ENCODE measurements at places on chromosomes 12 and 14.

- DNase-seq: no peak
These were observed 171.0 kb downstream of the RAD51B start for GRCh38 chr14:67990576-67990975.

DNA sequence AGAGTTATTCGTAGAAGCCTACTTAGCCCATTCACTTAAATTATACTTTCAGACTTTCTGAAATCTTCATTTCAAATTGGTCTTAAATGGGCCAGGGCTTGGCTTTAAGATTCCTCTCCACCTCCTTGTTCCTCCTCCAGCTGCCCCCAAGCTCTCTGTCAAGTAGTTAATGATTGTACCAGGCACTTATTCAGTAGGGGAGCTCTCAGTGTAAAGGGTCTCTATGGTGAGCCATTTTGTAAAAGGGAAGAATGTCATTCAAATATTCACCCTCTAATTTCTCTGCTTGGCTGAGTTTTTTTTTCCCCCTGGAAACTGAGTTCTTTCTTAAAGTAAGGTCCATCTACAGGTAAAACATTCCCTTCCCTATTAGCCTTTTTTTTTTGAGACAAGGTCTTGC is 96.6 kb downstream of the SUDS3 start:
- no peak for DNase-seq

GRCh38 chr12:21296751-21297406 is 37.8 kb downstream of the SLCO1A2 start:
- DNase-seq: no peak

- DNase-seq: no peak
These were observed 227.7 kb upstream of the CRY1 start for GRCh38 chr12:107320929-107321631.

DNA sequence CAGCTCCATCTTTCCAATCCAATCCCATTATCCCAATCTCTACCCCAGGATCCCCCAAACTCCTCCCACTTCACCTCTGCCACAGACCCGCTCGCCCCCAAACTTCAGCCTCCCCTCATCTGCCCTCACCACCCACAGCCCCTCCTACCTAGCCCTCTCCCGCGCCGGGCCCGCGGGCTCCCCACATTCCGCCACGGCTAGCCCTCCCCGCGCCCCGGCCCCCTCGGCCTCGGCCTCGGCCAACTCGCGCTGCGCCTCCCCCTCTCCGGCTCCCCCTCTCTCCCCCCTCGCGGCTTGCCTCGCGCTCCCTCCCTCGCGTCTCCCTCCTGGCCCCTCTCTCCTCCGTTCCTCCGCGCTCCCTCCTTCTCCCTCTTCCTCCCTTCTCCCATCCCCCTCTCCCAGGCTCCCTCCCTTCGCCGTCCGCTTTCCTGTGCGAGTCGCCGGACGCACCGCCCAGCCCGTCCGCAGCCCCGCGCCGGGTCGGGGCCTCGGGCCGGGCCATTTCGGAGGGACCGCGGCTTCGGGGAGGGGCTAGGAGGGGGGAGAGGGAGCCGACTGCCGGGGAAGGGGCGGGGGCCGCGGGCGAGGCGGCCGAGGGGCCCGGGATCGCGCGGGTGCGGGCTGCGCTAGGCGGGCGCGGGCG is at the start of gene ATN1:
TSS of gene ATN1 (plus strand) at position 581 of the 643 bp plus-strand sequence. CDS start 6,043 bp downstream, outside the sequence.
- DNase-seq: peak; percentile 64

GRCh38 chr12:78185109-78185508 is 354.4 kb downstream of the NAV3 start:
- DNase-seq: no peak

DNA sequence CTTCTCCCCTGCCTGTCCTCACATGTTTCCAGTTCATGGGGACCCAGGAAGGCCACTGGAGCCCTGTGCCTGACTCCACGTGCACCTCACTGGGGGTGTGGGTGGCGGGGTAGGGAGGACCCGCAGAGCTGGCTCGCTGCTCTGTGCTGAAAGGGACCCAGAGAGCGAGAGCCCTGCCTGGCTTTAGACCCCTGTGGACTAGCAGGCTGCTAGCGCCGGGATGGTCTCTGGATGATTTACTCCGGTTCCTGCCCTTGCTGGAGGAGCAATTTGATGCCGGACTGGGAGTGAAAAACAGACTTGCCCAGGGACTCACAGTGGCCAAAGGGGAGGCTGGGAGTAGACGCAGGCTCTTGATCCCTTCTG is 49.0 kb downstream of the NTF3 start:
- no peak for DNase-seq

All from GM06990 (cell line).